ENCODE measurements at places on chromosomes 1 and 21.
A peak's percentile ranks its signal among the peaks of the same experiment; 100 is the strongest.

DNA sequence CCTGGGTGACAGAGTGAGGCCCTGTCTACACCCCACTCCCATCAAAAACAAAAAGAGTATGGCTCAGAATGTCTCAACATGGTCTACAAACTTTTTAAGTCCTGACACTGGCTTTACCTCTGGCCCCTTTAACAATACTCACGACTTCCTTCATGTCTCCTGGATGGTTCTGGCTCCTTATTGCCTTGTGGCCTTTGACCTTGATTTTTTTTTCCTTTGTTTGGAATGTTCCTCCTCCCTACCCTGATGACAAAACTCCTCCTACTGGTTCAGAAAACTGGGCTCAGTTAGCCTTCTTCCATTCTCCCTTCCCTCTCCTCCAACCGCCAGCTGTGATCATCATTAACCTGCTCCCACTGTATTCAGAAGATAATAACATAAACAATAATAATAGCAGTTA, 4.6 kb upstream of the SOAT1 start:
- no peak for DNase-seq

GRCh38 chr1:216181590-216181989, 241.7 kb downstream of the USH2A start:
- DNase-seq, result no peak

GRCh38 chr1:206744683-206745082, 25.9 kb upstream of the IL19 start:
- DNase-seq, result no peak

DNA sequence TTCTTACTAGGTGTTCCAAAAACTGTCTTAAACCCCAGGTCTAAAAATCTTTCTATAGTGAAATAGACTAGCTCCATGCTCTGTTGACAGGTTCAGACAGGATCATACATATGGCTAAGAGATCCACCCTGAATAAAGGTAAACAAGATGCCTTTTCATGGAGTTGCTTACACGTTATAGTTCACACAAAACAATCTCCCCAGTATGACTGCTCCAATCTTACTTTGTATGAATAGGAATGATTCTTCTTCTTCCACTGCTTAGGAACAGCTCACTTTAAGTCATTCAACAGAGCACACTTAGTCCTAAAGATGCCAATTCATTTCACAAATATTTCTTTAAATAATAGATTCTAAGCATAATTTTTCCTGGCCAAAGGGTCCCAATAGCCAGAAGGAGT, 16.0 kb downstream of the ELK4 start:
- no peak for DNase-seq

GRCh38 chr1:221717485-221717853, 24.4 kb downstream of the DUSP10 start:
- DNase-seq, result no peak

GRCh38 chr1:153246018-153246417, 13.5 kb upstream of the LORICRIN start:
- DNase-seq, result no peak

DNA sequence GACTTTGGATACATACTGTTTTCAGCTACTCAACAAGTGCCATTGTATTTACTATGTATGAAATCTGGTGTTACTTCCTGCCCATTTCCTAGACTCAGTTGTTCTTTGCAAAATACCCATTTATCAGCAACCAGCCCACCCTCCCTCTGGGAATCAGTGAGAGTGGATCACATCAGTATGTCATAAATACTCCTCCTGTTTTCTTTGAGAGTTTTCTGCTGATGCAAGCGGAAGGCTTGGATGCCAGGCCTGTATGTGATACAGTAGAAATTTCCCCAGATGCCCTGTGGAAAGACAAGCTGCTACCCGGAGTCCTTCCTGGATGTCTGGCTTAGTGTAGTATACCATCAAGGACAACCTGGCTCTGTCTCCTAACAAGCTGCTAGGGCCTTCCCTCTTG, 2.4 kb upstream of the PTPRC start:
- no peak for DNase-seq

DNA sequence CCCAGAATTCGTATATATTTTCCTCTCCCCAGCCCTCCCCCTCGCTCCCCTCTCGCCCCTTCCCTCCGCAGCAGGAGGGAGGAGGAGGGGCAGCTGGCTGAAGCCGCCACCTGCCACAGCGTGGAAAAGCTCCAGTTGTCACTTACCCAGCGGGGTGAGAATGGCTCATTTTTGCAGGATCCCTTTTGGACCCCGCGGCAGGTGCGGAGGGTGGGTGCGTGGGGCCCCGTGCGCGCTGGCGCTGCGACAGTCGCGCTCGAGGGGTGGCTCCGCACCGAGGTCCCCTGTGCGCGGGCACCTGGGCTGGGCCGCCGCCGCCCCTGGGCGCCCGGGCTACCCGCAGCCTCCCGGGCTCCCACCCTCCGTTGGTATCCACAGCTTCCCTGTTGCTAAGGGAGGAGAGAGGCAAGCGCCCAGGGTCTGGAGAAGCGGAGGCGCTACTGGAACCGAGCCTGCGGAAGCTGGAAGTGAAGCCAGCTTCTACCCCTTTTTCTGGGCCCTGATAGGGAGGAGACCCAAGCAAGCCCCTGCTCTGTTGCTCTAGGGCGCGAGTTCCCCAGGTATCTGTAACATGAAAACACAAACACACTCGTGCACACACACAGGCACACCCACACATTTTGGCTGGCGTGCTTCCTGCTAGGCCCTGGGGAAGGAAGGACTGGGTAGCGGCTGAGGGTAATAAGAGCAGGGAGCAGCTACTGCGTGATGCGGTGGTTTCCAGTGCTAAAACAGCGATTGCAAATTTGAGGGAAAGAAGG, at the start of gene ERICH3:
Gene ERICH3 (minus strand): TSS at position 442 of the 761 bp plus-strand sequence. CDS start 273 bp downstream, at position 169.
- DNase-seq, result no peak

DNA sequence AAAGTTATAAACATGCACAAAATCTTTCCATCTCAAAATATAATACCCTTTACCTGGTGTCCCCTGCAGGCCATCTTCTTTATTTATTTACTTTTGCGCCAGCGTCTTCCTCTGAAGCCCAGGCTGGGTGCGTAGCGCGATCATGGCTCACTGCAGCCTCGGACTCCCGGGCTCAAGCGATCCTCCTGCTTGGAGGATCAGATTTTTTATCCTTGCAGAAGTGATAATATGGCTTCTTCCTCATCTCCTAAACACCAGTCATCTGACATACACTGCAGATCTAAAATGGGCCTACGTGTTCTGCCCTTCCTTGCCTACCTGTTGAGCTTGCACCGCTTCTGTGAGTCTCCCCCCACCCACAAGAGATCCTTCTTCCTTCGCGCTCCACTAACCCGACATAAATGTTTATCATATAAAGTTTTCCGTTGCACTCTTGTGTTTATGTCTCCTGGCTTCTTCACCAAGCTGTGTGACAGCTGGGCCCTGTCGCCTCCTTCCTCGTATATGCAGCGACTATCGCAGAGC, 506 bp upstream of the SRP9 start:
- peak; percentile 68 for DNase-seq

Measured in NCI-H2081 treated with DMSO at 0.1 percent for 48 hours (cell line).